NCI-H1930 (cell line): ENCODE measurements at places on chromosomes 4 and X.

GRCh38 chr4:75876218-75876617, 26.0 kb downstream of the PPEF2 start:
- no peak for DNase-seq

DNA sequence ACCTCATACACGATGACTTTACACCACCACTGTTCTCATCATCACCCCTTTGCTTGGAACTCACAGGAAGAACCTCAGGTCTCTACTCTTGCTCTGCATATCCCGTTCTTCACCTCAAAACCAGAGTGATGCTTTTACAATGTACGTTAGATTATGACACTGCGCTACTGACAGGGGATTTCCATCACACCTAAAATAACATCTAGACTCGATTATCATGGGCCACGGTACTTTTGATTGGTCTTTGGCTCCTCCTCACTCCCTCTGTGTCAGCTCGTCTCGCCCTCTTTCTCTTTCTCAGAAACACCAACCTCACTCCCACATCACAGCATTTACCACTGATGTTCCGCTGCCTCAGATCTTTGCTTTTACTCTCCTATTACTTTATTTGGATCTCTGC, 172.4 kb downstream of the TLL1 start:
- no peak for DNase-seq

GRCh38 chr4:181853881-181854511, 389.2 kb upstream of the TENM3 start:
- no peak for DNase-seq

DNA sequence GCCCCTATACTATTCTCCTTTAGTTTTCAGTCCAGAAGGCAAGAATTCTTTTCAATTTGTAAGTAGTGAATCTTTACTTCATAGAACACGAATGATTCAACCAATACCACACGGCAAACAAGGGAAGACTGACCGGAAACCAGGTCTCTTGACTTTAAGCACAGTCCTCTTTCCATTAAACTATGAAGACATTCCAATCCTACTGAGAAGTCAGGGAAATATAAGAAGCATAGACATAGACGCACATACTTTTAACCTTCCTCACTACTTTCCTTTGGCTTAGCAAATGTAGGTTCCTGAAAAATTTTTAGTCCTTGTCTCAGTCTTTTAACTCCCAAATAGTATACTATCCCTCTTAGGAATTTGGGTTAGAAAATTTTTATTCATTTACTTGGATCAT, 9.1 kb downstream of the CHRDL1 start:
- no peak for DNase-seq

DNA sequence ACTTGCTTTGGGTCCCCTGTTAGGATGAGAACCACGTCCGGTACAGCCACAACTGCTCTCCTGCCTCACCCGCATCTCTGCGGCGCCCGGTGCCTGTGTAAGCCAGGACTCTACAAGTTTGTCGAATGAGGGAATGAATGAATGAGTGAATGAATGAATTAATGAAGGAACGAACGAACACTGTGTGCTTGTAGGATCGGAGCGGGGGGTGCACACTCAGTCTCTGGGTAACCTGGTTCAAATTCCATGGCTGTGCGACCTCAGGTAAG, 201.4 kb upstream of the PSAPL1 start:
- DNase-seq: no peak

GRCh38 chrX:41121766-41122165, 36.5 kb downstream of the USP9X start:
- no peak for DNase-seq

GRCh38 chr4:52421811-52422213, 237.3 kb downstream of the USP46 start:
- no peak for DNase-seq

- DNase-seq: no peak
Measured at GRCh38 chr4:39626261-39626660, 12.4 kb downstream of the SMIM14 start.

GRCh38 chr4:119536572-119537528, 91.8 kb downstream of the PDE5A start:
- DNase-seq: no peak

GRCh38 chrX:105120463-105120862, 100.0 kb downstream of the TEX13A start:
- DNase-seq: no peak

- no peak for DNase-seq
Measured at GRCh38 chrX:31500921-31501320, 429.1 kb upstream of the FTHL17 start.

DNA sequence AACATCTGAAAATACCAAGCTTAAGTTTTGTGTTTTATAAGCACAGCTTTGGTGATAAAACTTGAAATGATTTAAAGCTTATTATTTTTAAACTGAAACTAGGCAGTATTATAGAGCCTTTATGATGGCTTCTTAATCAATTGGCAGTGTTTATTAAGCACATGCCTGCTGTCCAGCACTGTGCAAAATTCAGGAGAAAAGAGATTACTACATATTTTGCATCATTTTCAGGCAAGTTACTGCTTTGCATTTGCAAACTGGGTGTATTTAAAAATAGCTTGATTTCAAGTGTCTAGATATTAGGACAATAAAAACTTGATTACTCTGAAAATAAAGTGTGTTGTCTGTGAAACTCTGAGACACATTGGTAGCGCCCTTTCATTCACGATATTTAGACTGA, 126.5 kb downstream of the PDLIM5 start:
- DNase-seq: no peak

DNA sequence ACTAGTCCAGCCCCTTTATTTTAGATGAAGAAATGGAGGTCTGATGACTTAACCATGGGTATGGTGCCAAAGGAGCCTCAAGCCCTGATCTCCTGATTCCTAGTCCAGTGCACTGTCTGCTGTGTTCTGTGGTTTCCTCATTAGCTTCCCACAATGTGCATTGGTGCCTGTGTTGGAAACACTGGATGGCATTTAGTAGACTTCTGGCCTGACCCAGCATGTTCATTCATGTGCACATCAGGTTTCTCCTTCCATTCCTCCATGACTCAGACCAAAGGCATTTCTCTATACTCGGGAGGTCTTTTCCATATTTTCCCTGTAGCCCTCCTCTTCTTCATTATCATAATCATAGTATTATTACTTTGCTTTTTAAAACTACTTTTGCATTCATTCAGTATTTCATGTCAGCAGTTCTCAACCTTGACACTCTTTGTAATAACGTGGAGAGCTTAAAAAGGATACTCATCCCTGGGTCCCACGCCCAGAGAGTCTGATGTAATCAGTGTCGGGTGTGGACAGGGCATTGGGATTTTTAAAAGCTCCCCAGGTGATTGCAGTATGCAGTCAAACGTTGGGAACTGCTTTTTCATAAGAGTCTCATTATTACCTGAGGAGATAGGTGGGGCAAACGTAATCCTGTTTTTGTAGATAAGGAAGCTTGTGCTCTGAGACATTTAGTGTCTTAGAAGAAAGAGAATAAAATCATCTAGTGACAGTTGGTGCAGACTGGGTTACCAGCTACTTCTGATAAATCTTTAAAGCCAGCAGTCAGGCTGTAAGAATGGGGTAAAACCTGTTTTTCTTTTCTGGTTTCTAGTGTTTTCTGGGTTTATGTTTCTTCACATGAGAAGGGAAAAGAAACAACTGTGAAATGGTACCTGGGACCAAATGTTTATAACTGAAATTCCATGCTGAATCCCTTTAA, 40.9 kb upstream of the XK start:
- no peak for DNase-seq

DNA sequence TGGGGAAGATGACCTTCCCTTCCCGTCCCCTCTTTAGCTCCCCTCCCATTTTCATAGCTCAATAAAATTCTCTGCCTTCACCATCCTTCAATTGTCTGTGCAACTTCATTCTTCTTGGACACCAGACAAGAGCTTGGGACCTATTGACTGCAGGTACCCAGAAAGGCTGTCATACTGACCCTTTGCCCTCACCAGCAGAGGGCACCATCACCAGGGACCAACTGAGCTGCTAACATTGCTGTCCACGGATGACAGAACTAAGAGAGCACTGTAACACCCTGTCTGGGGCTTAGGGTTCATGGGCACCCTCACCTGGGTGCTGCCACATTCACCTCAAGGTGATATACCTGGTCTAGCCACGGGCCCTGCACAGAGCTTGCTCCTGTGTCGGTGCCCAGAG, 141.3 kb upstream of the VCX3B start:
- no peak for DNase-seq

DNA sequence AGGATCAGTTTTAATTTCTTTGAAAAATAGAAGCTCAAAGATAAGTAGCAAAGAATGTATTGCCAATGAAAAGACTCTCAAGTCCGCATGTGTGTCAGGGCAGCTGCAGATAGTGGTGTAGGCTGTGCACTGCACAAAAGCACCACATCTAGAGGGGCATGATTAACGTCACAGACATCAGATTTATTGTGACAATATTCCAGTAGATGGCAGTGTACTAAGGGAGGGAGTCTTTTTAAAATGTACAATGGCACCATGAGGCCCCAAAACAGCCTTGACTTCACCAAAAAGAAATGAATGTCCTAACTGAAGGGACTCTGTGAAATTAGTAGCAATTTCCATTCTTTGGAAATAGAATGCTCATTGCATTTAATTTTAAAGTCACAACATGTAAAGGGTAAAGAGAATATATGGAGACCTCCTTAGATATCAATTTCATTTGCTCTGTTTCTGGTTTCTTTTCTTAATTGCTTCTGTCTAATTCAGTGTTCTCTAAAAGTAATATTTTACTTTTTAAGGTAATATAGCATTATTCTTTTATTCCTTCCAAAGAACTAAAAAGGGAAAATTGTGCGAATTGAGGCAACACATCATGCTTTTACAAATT, 98.4 kb downstream of the ZNF827 start:
- no peak for DNase-seq

- no peak for DNase-seq
Measured at GRCh38 chrX:76126851-76127250, 46.0 kb upstream of the PBDC1 start.

GRCh38 chrX:13662355-13662791, 9.4 kb downstream of the TCEANC start:
- DNase-seq: no peak

GRCh38 chrX:71650333-71650969, 16.9 kb upstream of the LOC101059915 start:
- no peak for DNase-seq

- no peak for DNase-seq
Measured at GRCh38 chr4:163663454-163664225, 169.2 kb downstream of the TMA16 start.

- DNase-seq: no peak
Measured at GRCh38 chr4:15934259-15934658, 4.3 kb downstream of the FGFBP1 start.

DNA sequence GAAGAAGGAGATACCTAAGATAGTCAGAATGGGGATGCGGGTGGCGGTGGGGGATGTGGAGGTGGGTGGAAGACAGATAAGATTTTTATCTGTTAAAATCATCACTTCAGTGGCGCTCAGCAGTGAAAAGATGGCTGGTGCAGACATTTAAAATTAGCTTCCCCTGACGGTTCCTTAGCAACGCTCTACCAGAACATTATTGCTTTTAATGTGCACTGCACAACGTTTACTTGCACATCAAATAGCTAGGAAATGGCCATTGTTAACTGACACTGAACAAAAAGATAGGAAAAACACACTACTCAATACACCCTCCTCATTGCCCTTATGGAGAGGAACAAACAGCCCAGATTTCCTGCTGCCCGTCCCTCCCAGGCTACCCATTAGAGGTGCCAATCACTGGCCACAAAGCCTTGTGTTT, 61.0 kb upstream of the FTHL17 start:
- DNase-seq: peak; percentile 80

DNA sequence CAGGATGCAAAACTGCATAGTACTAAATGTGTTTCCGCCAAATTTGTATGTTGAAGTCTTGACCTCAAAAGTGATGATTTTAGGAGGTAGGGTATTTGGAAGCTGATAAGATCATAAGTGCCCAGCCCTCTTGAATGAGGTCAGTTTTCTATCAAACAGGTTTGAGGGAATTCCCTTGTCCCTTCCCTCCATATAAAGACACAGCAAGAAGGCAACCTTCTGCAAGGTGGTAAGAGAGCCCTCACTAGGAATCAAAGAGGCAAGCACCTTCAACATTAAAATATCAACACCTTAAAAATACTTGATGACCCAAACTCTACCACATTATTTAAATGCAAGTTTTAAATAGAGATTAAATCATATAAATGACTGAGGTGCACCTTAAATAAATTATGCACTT, 288.6 kb downstream of the EPHA5 start:
- no peak for DNase-seq

DNA sequence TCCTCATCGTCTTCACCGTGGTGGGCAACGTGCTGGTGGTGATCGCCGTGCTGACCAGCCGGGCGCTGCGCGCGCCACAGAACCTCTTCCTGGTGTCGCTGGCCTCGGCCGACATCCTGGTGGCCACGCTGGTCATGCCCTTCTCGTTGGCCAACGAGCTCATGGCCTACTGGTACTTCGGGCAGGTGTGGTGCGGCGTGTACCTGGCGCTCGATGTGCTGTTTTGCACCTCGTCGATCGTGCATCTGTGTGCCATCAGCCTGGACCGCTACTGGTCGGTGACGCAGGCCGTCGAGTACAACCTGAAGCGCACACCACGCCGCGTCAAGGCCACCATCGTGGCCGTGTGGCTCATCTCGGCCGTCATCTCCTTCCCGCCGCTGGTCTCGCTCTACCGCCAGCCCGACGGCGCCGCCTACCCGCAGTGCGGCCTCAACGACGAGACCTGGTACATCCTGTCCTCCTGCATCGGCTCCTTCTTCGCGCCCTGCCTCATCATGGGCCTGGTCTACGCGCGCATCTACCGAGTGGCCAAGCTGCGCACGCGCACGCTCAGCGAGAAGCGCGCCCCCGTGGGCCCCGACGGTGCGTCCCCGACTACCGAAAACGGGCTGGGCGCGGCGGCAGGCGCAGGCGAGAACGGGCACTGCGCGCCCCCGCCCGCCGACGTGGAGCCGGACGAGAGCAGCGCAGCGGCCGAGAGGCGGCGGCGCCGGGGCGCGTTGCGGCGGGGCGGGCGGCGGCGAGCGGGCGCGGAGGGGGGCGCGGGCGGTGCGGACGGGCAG, 792 bp downstream of the ADRA2C start:
- DNase-seq: peak; percentile 33

DNA sequence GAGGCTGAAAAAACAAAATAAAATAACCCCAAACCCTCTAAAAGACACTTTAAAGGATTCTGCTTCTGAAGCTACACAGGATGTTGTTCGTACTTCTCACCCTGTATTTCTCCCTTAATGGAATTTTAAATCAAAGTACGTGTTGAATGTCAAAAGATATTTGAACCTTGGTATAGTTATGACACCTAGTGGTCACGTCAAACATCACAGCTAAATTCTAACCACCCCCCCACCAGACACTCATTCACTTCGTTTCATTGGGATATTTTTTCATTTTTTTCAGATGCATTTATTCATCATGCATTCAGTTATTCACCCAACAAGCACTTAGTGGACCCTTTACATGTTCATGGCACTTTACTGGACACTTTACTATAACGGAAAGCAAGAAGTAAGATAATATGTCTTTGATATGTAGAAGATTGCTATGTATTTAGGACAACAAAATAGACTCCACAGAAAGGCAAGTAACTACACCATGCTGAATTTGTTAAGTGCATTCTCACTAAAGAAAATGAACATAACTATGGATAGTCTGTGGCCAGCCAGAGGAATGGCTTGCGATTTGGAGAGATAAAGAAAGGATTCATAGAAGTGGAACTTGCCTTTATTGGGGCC, 62.5 kb upstream of the GPR174 start:
- DNase-seq: no peak
